Activated CD4-positive, alpha-beta memory T cell treated with anti-CD3 and anti-CD28 coated beads for 36 hours (primary cell): ENCODE measurements at places on chromosomes 1 and 21.
A peak's percentile ranks its signal among the peaks of the same experiment; 100 is the strongest.

DNA sequence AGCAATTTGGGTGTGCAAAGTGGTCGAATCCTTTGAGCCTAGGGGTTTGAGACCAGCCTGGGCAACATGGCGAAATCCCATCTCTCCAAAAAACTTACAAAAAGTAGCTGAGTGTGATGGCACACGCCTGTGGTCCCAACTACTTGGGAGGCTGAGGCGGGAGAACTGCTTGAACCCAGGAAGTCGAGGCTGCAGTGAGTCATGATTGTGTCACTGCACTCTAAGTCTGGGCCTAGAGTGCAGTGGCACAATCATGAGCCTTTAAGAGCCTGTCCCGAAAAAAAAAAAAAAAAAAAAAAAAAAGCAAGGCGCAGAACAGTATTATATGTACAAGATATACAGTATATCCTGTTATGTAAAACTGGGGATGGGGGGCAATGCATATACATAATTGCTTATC is 25.1 kb upstream of the HTR1D start:
- peaks cover 3% of the 10 kb centered on the region for H3K27me3 ChIP-seq
- H3K4me3 ChIP-seq, result no peak overlapping the region
- H3K27ac ChIP-seq, result no peak overlapping the region
- H3K4me1 ChIP-seq, result no peaks in the 10 kb centered on the region

DNA sequence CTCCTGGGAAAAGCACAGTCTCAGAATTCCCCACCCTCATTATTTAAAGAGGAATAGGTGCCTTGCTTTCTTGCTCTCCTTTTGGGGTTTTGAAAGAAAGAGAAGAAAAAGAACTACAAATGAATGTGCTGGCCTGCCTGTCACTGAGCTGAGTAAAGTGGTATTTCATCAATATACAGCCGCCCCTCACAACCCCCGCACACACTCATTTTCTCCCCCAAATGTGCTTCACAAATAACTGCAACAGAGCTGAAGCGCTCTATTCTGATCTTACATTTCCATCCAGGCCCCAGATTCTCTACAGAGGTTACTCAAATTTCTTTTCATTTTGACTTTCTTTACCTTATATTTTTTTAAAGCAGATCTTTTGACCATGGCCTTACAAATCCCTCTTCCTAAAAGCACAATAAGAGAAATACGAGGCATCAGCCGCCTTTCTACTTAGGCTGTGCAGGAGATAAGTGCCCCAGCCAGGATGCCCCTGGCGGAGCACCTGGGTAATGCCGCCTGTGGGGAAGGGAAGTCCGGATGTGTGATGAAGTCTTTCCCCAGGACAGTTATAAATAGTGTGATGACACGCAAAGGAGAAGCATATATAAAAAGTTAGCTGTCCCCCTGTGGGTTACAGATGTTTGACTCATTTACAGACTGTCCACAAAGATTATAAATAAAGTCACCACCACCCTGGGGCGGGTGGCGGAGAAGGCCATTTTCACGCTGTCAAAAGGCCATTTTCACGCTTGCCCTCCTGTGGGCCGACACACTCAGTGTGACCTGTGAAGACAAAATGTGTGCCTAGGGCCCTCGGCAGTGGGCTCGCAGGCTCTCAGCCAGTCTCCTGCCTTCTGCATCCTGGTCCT is 6.5 kb downstream of the KCNN3 start:
- H3K4me3 ChIP-seq, result no peak overlapping the region
- H3K4me1 ChIP-seq, result peaks cover 38% of the 10 kb centered on the region
- DNase-seq, result peak; percentile 74
- H3K27ac ChIP-seq, result peak overlapping the region; percentile 76
- peaks cover 29% of the 10 kb centered on the region for H3K27me3 ChIP-seq

- H3K27ac ChIP-seq, result no peak overlapping the region
- no peak overlapping the region for H3K4me3 ChIP-seq
- DNase-seq, result no peak
- H3K36me3 ChIP-seq, result no peaks in the 10 kb centered on the region
- H3K4me1 ChIP-seq, result no peaks in the 10 kb centered on the region
These were observed 9.6 kb upstream of the CYB5R1 start for GRCh38 chr1:202976633-202977032.

GRCh38 chr1:205232127-205232820 is 4.5 kb downstream of the TMCC2 start:
- no peak overlapping the region for H3K4me3 ChIP-seq
- peaks cover 1% of the 10 kb centered on the region for H3K27me3 ChIP-seq
- H3K4me1 ChIP-seq, result peaks cover 43% of the 10 kb centered on the region

- no peaks in the 10 kb centered on the region for H3K4me1 ChIP-seq
- H3K27ac ChIP-seq, result no peak overlapping the region
- H3K27me3 ChIP-seq, result no peaks in the 10 kb centered on the region
- peaks cover 10% of the 10 kb centered on the region for H3K36me3 ChIP-seq
- H3K4me3 ChIP-seq, result no peak overlapping the region
These were observed 70.8 kb downstream of the ADARB1 start for GRCh38 chr21:45145146-45145545.

DNA sequence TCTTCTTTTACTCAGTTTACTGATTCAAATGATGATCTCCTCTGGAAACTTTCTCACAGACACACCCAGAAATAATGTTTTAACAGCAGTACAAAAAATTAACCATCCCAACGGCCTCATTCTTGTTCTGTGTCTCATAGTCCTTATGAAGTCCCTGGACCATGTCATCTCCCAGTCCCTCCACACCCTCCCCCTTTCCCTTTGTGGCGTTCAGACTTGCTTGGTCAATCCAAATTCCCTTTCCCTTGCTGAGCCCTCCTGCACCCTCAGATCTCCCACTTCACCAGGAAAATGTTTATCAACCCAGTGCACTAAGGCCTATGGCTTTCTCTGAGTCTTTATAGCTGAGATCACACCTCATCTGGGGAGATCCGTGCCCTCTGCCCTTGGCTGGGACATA is 85.9 kb downstream of the CENPF start:
- no peak overlapping the region for H3K27ac ChIP-seq
- H3K27me3 ChIP-seq, result peaks cover 4% of the 10 kb centered on the region
- H3K4me1 ChIP-seq, result no peaks in the 10 kb centered on the region
- H3K36me3 ChIP-seq, result no peaks in the 10 kb centered on the region

DNA sequence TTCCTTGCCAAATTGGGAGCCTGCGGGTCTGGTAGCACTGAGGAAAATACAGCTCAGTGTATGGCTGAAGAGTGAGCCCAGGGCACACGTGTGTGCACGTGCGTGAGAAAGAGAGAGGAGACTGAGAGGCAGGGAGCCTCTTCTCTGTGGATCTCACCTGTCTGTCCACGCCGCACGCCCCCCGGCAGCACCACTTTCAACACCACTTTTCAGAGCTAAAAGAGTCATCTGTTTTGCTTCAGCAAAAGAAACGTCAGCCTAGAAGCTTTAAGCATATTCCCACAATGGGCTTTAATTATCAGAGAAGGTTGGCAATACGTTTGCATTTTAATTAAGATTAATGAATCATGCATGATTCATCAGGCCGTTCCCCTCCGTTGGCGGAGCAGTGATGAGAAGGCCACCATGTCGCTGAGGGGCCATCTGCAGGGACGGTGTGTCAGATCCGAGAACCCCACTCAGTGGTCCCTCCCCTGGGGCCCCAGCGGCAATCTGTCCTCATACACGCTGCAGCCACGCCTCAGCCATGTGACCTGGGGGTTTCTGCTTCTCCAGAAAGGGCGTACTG is 56.8 kb downstream of the SIK1 start:
- H3K36me3 ChIP-seq, result no peaks in the 10 kb centered on the region
- H3K27me3 ChIP-seq, result peaks cover 2% of the 10 kb centered on the region
- peaks cover 3% of the 10 kb centered on the region for H3K4me1 ChIP-seq

DNA sequence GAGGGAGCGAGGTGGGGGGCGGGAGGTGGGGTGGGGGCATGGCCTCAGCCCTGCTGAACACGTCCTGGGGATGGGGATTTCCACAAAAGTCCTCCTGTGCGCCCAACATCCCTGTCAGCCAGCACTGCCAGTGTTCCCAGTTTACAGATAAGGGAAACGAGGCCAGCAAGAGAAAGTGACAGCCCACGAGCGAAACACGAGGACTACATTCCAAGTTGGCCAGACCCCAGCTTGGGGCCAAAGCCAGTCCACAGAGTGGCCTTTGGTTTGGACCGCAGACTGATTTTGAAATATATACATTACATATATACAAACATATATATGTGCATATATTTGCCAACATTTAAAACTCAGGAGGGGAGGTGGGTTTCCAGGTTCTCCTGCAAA is 5.0 kb downstream of the FBXO2 start:
- DNase-seq, result no peak
- H3K36me3 ChIP-seq, result no peaks in the 10 kb centered on the region
- H3K27me3 ChIP-seq, result no peaks in the 10 kb centered on the region
- peaks cover 18% of the 10 kb centered on the region for H3K4me1 ChIP-seq
- no peak overlapping the region for H3K27ac ChIP-seq
- no peak overlapping the region for H3K4me3 ChIP-seq

DNA sequence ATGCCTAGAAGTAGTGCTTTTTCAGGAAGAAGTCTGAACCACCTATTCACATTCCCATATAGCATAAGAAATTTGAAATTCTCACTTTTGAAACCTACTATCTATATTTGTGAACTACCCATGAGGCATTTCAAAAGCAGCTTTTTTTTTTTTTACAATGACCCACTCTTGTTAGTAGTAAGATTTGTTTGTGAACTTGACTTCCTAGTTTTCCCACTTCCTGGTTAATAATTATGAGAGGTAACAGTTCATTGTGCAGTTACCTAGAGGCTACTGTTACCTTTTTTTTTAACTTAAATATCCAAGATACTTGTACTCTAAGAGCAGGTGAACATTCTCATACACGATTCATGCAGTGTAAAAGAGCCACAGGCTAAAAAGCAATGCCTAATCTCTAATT is 371.7 kb upstream of the ADGRL2 start:
- no peaks in the 10 kb centered on the region for H3K4me1 ChIP-seq
- no peaks in the 10 kb centered on the region for H3K27me3 ChIP-seq
- no peak overlapping the region for H3K27ac ChIP-seq
- no peak for DNase-seq

- no peak overlapping the region for H3K4me3 ChIP-seq
- H3K4me1 ChIP-seq, result no peaks in the 10 kb centered on the region
- DNase-seq, result no peak
- no peak overlapping the region for H3K27ac ChIP-seq
These were observed 125.5 kb downstream of the CLEC20A start for GRCh38 chr1:178371235-178371634.

- H3K36me3 ChIP-seq, result peaks cover 19% of the 10 kb centered on the region
- no peak for DNase-seq
- H3K27ac ChIP-seq, result peak overlapping the region; percentile 89
- H3K4me1 ChIP-seq, result peaks cover 78% of the 10 kb centered on the region
- peak overlapping the region; percentile 74 for H3K4me3 ChIP-seq
These were observed 36.6 kb downstream of the ITPKB start for GRCh38 chr1:226702318-226702956.

DNA sequence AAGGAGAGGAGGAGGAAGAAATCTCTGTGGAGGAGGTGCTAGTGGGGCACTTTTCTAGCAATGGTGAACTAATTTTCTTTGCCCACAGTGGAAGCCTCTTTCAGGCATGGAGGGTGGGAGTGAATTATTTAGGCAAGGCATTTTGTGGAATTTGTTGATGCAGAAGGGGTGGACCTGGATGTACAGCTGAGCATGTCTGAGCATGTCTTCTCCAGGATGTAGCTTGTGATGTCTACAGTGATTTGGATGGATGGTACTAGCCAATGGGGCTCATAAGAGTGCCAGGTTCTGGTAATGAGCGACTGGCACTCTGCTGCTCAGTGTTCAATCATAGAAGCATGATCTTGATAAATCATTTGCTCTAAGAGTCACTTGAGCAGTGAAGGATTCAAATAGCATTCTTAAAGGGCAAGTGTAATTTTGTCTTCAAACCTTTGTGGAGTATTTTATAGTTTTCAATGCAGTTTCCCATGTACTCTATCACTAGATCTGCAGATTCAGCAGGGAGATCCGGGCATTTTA is 153.9 kb upstream of the LMO4 start:
- H3K27ac ChIP-seq, result no peak overlapping the region
- H3K36me3 ChIP-seq, result no peaks in the 10 kb centered on the region
- H3K4me3 ChIP-seq, result no peak overlapping the region
- no peaks in the 10 kb centered on the region for H3K4me1 ChIP-seq
- peaks cover 26% of the 10 kb centered on the region for H3K27me3 ChIP-seq

DNA sequence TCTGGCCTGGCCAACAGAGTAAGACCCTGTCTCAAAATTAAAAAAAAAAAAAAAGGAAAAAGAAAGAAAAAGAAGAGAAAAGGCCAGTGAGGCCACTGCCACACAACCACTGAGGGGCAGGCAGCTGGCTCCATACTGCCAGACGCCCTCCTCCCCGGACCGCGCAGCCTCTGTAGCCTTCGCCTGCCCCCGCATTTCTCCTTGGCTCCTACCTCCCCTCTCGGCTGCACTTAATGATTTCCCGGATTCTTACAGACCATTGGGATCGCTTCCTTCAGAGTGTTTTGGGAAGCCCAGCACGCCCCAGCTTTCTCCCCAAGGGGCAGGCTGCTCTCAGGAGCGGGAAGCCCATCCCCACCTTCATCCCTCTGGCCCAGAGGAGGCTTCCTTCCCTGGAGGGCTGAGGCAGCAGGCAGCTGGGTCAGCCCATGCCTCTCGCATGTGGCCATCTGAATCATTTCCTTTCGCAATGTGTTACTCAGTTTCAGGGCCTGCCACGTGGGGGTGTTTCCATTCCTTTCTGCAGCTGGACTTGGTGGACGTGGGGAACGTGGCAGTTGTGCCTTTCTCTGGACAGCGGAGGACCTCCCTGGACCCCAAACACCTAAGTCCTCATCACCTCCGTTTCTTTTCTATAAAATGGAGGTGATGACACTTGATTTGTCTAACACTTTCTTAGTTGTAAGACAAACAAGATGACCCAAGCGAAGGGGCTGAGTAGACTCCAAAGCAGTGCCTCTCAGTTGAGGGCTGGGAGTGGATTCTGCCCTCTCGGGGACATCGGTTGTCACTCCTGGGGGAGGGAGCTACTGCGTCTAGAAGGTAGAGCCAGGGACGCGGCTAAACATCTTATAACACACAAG is 2.3 kb downstream of the SLC2A5 start:
- H3K4me3 ChIP-seq, result no peak overlapping the region
- peaks cover 4% of the 10 kb centered on the region for H3K27me3 ChIP-seq
- no peak overlapping the region for H3K27ac ChIP-seq
- DNase-seq, result no peak
- no peaks in the 10 kb centered on the region for H3K36me3 ChIP-seq

DNA sequence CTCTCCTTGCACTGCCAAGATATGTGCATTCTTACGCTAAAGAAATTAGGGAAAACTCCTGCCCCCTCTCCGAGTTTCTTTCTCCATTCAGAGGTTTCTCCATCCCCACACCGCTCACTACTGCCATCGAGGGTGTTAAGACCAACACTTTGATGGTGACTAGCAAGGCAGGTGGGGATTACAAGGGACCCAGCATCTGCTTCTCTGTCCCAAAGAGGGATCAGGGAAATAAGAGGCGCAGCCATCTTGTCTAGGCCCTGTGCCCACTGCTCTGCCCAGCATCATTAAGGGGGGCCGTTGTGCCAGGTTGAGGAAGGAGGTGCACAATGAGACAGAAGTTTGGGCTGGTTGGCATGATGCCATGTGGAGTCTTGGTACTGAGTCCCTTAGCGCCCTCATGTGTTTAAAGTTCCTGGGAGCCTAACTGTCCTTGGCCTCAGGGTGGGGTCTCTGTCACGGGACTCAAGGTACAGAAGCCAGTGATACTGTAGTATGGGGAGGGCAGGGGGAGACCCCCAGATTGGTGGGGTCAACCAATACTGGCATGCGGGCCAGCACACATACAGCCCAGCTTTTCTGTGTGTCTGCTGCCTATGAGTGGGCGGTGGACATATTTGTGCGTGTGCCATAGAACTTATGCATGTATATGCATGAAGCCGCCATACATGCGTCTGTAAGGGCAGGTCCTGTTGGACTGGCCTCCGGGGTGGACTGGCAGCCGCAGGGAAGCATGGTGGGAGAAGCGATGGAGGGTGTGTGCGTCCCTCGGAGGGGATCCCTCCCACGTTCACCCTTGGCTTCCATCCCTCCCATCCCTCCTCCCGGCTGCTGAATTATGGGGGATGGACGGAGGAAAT is 5.5 kb downstream of the EFNA3 start:
- no peaks in the 10 kb centered on the region for H3K36me3 ChIP-seq
- peak overlapping the region; percentile 11 for H3K27ac ChIP-seq
- H3K27me3 ChIP-seq, result peaks cover 40% of the 10 kb centered on the region
- peaks cover 43% of the 10 kb centered on the region for H3K4me1 ChIP-seq
